Right ventricle myocardium inferior (tissue), 1 donor: ENCODE measurements at places on chromosomes 3 and 15.

DNA sequence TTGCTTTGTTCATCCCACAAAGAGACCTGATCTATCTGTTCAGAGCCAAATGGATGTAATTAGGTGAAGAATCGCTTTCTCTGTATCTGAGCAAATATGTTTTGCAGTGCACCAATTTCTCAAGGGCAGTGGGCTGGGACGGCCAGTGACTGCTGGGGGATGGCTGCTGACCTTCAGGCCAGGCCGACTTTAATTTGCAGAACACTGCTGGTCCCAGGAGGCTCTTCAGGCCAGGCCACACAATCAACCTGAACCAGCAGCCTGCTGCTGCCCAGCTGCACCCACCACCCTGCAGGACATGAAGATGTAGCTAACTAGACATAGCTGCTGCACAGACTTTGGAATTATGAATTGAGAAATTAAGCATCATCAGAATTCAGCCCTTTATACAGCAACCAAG, 194.4 kb upstream of the ONECUT1 start:
- DNase-seq: no peak

DNA sequence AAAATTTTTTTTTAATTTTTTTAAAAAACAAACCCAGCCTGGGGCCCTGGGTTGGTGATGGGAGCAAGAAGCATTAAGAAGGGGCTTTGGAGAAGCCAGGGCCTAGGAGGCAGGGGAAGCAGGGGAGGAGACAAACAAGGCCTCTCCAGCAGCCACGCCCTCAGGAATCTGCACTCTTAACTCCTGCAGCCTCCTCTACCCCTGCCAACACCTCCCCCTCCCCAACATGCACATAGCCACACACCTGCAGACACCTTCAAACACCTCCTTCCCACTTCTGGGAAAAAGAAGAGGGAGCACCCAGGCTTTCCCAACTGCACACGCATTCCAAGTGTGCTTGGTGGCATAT, 2.7 kb upstream of the DCAF1 start:
- no peak for DNase-seq

DNA sequence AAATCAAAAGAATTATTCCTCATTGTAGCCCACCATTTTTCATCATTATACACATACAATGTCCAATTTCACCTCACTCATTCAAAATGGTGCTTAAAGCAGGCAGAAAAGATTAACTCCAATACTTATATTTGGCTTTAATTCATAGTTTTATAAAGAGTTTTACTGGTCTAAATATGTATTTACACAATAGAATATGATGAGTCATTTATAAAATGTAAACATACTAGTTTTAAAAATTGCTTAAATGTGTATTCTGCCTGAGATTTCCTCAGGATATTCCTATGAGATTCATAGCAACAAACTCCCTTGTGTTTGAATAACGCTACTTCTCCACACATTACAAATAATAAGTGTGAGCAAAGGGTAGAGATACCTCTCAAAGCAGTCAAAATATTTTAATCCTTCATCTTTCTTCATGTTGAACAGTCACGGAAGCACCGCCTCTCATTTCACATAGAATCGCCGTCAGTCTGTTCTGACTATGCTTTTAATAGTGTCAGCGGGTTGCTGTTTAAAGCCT, 75.7 kb upstream of the GBE1 start:
- no peak for DNase-seq

GRCh38 chr3:192862408-192863090, 55.1 kb downstream of the MB21D2 start:
- no peak for DNase-seq

- no peak for DNase-seq
Measured at GRCh38 chr15:29294732-29295325, 25.2 kb upstream of the NSMCE3 start.

- no peak for DNase-seq
Measured at GRCh38 chr3:56694867-56695683, 12.0 kb upstream of the TASOR start.

DNA sequence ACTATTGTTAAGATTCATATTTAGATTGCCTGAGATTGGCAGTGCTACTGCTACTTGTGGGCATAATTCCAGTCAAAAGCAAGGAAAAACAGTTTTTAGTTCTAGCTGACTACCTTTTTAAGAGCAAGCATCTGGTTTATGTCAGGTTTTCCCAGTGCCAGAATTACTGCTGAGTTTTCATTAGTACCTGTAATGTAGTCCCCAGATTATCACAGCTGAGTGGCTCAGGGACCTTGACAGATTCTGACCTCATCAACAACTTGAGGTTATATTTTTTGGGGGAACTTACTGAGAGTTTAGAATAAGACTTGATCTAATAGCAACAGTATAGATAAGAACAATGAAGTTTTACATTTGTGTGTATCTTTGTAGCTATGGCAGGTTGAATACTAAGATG, 31.0 kb downstream of the NXPE3 start:
- DNase-seq: no peak

- no peak for DNase-seq
Measured at GRCh38 chr3:144957398-144958101, 985.9 kb downstream of the DIPK2A start.

GRCh38 chr3:15797642-15798303, at the start of gene ANKRD28:
ANKRD28 (minus strand) TSS chr3:15797979; CDS start chr3:15796521, 1,458 bp downstream.
- DNase-seq: no peak

DNA sequence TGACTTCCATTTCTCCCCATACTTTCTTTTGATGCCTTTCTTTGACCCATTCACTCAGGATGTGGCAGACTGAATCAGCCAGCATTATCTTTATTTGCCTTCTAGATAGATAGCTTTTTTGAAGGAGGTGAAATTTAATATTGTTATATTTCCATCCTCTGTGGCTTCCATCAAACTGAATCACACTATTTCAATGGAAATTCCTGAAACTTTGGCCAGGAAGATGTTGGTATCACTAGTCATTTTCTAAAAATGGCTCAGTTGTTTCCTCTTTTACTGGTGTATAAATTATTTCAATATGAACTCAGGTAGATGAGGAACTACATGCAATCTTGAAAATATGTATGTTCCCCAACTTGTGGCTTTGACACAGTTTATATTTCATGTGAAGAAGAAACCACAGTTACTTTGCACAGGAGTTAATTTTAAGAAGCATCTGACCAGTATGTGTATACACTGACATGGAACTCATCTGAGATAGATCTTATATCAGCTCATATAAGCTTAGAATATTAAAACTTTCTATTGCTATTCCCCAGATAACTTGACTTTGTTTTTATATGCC, 248.3 kb downstream of the CGGBP1 start:
- DNase-seq: no peak

- DNase-seq: no peak
Measured at GRCh38 chr3:187165144-187165543, 25.8 kb upstream of the RPL39L start.

- DNase-seq: no peak
Measured at GRCh38 chr15:54659646-54660045, 537.1 kb downstream of the RSL24D1 start.

DNA sequence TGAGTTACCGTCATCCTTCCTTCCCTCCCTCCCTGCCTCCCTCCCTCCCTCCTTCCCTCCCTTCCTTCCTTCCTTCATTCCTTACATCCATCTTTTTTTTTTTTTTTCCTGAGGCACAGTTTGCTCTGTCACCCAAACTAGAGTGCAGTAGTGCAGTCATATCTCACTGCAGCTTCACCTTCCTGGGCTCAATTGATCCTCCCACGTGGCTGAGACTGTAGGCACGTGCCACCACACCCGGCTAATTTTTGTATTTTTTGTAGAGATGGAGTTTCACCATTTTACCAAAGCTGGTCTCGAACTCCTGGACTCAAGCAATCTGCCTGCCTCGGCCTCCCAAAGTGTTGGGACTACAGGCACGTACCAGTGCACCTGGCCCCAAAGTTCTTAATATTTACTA, 25.8 kb downstream of the USP3 start:
- DNase-seq: no peak

DNA sequence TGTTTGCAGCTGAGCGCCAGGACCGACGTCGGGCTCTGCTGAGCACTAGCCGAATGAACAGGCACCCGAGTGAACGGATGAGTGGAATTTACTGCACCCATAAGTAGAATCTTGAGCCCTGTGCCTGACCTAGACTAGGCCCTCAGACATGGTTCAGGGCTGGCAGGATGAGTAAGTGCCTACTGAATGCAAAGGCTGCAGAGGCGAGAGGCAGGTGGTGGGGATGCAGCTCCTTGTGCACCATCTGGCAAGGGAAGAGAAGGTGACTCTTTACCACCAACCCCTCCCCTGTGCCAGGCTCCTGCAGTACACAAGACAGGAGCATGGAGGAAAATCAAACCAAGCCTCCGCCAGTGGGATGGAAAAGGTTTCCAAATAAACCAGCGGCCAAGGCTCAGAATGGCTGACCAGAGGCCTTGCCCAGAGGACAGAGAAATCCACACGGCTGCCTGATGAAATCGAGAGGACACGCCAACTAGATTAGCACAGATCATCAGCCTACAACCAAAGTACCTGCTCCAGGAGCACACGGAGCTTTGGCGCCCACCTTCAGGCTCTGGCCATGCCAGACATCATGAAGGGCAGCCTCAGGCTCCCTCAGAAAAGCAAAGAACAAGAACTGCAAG, 141.7 kb upstream of the IQSEC1 start:
- DNase-seq: no peak

DNA sequence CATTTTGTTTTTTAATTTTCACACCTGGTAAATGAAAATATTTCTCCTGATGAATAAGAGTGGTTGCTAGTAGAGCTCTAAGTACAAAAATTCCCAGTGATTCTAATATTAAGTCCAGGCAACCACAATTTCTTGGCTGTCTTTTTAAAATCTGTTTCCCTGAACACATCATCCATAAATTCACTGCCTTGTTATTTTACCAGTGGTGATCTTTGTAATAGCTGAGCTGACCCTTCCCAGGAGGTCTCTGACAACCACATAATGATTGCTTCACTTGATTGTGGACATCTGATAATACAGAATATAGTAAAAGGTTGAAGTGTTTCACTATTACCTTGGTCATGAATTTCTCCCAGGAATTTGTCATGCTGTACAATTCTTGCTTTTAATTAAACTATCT, 13.9 kb upstream of the TOP2B start:
- no peak for DNase-seq

GRCh38 chr15:78854833-78855372, 17.8 kb upstream of the MORF4L1 start:
- DNase-seq: no peak

DNA sequence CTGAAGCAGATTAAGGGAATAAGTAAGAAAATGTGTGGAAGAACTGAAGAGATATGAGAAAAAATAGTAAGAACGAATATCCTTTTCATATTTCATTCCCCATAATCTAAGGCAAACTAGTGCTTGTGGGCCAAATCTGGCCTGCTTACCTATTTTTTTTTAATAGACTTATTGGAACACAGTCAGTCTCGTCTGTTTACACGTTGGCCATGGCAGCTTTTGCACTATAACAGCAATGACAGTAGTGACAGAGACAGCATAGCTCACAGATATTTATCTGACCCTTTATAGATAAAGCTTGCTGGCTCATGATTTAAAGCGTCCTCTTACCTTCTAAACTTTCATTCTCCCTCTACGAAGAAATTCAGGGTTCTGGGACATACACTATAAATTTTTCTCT, 50.0 kb upstream of the CDAN1 start:
- DNase-seq: no peak

DNA sequence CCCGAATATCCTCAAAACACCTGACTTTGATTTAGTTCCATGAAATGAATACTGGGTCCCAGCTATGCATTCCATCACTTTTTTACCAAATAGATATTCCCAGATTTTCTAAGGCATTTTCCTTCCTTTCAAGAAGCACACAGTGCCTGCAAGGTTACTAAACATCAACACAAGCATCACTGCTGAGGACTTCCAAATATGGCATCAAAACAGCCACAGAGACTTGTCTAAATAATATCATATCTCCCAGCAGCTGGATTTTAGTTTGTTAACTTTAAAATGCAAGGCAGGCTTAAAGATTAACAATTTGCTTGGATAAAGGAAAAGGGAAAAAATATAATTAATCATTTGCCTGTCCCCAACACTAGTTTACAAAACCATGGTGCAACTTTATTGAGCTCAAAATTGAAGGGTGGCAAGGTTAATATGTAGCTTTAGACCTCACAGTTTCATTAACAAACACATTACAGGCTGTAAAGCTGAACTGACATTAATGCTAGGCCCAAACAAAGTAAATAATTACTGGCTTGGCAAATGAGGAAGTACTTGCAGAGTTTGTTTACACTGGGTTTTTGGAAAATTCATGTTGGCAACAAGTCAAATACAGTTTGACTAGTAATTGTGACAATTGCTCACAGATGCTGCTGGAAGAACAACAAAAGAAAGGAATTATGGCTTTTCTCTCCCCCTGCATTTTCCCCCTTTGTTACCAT, 401.7 kb upstream of the CDIN1 start:
- no peak for DNase-seq

DNA sequence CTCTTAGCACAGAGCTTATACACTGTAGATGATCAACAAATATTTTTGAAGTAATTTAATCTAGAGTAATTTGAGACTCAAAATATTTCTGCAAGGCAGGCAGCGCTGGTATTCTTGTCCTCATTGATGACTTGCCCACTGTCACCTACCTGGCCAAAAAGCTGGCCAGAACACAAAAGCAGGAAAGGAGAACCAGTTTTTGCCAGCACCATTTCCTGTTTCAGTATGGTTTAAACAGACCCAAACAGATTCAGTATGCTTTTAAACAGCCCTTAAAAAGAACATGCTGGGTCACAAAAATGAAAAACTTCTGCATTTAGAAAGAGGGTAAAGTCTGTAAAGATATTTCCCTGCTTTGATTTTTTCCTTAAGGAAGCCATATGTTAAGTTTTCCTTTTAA, 42.3 kb upstream of the ZNF280D start:
- DNase-seq: no peak

- DNase-seq: no peak
Measured at GRCh38 chr3:113057117-113057516, 66.3 kb downstream of the GTPBP8 start.

DNA sequence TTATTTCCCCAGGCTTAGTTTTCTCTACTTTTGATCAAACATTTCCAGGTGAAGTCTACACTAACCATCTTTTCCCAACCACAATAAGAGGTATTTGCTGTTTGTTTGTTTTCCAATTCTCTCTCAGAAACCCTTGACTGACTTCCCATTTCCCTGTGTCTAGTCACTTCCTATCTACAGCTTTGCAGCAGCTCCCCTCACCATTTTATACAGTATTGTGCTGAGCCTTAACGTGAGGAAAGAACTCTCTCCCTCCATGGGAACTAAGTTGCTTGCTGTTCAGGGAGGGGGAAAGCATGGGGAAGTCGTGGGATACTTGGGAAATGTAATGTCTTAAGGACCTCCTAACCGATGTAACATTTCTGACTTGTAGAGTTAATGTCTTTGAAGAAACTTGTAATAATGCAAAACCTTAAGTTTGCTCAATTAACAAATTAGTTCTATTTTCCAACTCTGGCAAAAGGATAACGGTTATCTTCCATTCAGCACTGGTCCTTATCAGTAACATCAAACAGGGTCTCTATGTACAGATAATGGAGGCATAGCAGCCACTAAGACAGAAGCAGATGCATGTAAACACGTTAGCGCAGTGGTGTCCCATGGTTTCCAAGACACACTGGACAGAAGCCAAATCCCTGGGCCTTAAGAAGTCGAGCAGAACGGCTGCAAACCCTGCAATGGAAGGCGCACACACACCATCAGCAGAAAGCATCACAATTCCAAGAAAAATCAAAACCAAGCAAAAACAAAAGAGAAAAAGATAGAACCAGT, 39.7 kb downstream of the NPTN start:
- DNase-seq: peak; percentile 53

- DNase-seq: peak; percentile 95
Measured at GRCh38 chr15:59689626-59690236, 611 bp upstream of the BNIP2 start.

GRCh38 chr15:31346367-31347066, 19.9 kb downstream of the KLF13 start:
- peak; percentile 50 for DNase-seq
